ENCODE measurements at places on chromosomes 6 and 20. TPM values are rescaled to one million over a fixed set of nuclear protein-coding genes. Genes with fewer than 3 reads are reported as not detected.

The PRICKLE4 gene
- total RNA-seq: not detected

The SIRPB1 gene
- total RNA-seq: 1.0 TPM

The ZNF341 gene
- total RNA-seq: 6.1 TPM

The MROH8 gene
- total RNA-seq: 3.0 TPM

The TLDC2 gene
- not detected for total RNA-seq

The PTCRA gene
- not detected for total RNA-seq

The DDR1 gene
- total RNA-seq: 12.6 TPM

The TCP11 gene
- total RNA-seq: not detected

The REM1 gene
- total RNA-seq: not detected

The TRIM31 gene
- total RNA-seq: not detected

The LST1 gene
- 11.1 TPM for total RNA-seq

The RAET1E gene
- total RNA-seq: not detected

The OVOL2 gene
- not detected for total RNA-seq

GRCh38 chr20:48411245-48411644, 416.6 kb downstream of the PREX1 start:
- no peak for DNase-seq

DNA sequence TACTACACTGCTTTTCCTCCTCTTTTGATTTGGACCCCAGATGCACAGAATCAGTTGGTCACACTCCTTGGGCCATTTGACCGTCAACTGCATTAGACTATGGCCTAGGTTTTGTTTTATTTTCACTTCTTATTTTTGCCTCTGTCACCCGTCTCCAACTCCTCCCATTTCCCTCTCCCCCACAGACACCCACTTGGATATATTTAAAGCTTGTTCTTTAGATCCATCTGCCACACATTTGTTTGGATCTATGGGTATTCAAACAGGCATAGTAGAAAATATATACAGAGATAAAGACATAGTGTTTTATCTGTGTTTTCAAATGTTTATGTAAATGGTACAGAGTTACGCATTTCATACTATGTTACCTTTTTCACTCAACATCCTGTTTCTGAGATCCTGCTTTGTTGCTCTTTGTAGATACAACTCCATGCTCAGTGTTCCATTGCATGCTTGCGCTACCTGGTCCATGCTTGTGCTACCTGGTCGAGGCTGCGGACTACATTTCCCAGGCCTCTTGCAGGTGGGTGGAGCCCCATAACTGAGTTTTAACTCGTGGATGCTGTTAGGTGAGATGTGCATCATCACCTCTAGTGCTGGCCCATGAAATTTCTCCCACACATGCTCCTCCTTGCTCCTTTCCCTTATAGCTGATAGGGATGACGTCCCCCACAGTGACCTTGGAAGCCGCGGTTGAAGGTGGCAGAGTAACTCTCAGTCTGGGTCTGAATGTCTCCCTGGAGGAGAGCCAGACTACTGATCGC, 11.5 kb upstream of the PREX1 start:
- no peak for DNase-seq

GRCh38 chr6:169095153-169095552, 158.5 kb downstream of the THBS2 start:
- no peak for DNase-seq

DNA sequence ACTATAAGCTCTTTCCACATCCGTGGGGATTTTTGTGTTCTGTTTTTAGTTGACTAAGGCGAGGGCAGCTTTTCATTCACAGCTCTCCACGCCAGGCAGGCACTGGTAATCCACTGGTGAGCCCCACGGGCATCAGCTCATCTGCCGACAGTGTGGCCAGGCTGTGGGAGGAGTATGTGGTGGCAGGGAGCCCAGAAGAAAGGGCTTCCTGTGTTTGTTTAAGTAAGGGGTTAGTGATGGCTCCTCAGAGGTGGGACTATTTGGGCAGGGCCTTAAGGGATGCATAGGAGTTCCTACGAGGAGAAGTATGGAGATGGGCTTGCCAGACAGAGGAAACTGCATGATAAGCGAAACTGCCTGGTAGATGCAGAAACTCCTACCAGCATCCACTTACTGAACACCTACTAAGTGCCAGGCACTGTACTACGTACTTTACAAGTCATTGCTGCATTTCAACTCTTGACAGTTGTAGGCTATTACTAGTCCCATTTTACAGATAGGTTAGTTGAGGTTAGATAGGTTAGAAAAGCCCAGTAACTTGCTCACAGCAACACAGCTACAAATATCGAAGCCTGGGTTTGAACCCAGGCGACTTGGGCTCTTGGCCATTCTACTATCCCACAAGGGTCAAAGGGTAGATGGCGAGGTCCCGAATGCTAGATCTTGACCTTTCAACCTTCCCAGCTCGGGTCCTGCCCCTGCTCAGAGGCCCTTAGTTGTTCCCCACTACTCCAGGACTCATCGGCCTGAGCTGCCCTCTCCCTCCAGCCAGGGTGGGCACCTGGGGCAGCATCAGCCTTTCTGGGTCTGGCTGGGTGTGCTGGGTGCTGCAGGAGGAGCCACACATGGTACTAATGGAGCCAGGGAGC, 55.1 kb downstream of the CEBPB start:
- DNase-seq: no peak

DNA sequence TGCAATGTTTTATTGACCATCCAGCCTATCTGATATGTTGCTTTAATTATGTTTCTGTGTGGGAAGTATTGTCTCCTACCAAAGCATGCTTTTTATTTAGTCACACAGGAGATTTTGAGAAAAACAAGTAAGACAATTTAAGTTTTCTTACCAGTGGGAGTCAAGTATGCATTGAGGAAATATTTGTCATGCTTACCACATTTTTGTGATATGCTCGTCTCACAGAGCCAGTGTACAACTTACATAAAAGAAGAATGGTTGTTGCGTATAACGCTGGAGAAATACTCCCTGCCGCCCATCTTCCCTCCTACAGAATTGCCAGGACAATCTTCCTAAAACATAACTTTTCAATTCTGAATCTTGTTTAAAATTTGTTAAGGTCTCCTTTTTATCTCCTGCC, 37.1 kb upstream of the FILIP1 start:
- no peak for DNase-seq

GRCh38 chr6:127207591-127208120, 59.0 kb upstream of the RNF146 start:
- no peak for DNase-seq

GRCh38 chr6:108277831-108278230, 17.0 kb upstream of the SNX3 start:
- no peak for DNase-seq

DNA sequence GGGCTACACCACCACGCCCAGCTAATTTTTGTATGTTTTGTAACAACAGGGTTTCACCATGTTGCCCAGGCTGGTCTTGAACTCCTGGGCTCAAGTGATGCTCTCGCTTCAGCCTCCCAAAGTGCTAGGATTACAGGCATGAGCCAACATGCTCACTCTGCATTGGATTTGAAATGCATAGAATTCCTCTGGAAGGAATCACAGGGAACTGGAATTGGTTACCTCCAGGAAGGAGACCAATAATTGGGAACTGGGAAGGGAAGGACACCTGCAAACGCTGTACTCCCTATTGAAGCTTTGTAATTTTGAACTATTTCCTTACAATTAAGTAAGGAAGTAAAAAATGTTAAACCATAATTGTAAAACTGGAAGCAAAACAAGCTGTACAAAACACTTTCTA, 12.3 kb upstream of the TP53INP2 start:
- no peak for DNase-seq

- DNase-seq: no peak
Measured at GRCh38 chr6:125546841-125547251, 202.6 kb upstream of the HEY2 start.

DNA sequence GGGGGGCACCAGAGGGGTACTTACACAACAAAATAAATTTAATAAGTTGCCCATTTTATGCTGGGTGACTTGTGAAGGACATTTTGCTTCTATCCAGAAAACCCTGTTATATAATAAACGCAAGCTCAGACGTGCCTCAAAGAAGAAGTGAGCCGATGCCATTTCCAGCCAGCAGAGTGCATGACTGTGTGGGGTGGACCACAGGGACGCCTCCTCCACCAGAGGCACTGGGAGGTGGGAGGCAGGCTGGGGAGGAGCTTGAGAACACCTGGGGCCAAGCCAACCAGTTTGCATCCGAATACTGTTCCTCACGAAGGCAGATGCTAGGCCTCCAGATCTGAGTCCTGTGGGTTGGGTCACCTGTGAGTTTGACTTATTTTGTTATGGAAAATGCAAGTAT, 363.8 kb downstream of the RNGTT start:
- DNase-seq: no peak

DNA sequence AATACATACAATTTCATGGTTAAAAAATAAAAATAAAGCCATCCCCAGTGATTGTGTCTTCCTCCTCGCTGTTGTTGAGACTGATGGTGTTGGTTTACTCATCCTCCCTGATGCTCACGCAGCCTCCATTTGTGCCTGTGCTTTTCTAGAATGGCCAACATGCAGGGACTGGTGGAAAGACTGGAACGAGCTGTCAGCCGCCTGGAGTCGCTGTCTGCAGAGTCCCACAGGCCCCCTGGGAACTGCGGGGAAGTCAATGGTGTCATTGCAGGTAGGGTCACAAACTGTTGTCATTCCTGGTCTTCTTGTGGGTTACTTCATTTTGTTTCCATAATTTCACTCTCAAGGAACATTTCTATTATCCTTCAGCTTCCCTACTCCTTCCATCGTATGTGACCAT, 28.0 kb downstream of the CAP2 start:
- no peak for DNase-seq

GRCh38 chr20:2398449-2398848, 17.7 kb downstream of the TGM6 start:
- no peak for DNase-seq

GRCh38 chr6:158765499-158766068, 53.6 kb downstream of the EZR start:
- no peak for DNase-seq

DNA sequence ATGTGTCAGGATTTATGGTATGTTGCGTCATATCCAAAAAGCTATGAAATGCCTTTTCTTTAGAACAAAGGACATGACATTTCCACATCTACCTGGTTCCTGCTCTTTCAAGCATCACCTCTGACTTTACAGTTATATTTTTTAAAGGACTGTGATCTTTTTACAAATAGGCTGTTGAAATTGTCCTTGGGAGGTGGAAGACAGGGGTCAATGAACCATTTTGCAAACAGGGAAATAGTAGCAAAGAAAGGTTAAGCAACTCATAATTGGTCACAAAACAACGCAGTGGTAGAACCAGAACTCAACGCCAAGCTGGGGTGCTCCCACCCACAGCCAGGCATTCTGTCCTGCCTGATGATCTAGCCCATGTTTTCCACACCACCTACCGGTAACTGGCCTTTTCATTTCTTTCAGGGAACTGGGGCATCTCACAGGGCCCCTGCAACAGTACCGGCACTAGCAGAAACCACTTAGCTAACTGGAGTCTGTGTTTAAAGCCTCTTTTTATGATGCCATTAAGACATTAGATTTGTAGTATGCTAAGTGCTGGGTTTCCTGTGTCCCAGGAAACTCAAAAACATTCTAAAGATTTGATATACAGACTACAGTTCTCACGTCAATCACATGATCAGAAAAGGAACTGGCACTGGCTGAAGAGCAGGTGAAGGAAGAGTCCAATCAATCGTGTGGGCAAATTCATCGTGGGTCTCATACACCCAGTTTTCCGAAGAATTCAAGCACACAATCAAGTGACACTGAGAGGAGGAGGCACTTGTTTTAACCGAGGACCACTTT, 13.9 kb downstream of the ZNF217 start:
- DNase-seq: peak; percentile 42

- DNase-seq: no peak
Measured at GRCh38 chr20:63501818-63502670, 3.2 kb upstream of the EEF1A2 start.

DNA sequence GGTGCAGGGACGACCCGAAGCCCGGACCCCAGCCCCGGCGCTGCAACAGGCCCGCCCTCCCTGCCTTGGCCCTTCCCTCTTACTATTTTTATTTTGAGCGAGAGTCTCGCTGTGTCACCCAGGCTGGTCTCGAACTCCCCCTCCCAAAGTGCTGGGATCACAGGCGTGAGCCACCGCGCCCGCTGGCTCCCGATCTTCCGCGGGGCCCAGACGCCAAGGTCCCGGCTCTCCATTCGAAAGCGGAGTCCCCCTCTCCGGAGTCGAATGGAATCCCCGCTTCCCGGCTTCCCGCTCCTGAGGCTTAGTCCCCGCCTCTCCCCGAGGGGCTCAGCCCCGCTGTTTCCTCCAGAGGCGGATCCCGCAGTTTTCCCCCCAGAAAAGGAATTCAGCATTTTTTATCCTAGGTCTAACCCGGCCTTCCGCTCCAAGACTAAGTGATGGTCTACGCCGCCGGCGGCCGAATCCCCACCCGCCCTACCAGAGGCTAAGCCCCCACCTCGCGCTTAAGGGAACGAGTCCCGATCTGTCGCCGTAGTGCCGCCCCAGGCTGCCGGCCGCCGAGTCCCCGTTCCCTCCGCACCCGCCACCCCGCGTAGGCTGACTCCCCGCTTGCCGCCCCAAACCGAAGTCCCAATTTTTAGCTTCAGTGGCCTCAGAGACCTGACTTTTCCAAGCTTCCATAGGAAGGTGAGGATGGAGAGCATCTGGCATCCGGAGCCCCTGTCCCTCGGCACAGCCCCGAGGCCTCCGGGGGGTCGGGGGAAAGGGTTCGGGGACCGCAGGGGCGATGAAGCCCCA, 11.5 kb upstream of the TMC2 start:
- peak; percentile 65 for DNase-seq

GRCh38 chr20:13819885-13820645, 35.2 kb downstream of the NDUFAF5 start:
- peak; percentile 28 for DNase-seq

DNA sequence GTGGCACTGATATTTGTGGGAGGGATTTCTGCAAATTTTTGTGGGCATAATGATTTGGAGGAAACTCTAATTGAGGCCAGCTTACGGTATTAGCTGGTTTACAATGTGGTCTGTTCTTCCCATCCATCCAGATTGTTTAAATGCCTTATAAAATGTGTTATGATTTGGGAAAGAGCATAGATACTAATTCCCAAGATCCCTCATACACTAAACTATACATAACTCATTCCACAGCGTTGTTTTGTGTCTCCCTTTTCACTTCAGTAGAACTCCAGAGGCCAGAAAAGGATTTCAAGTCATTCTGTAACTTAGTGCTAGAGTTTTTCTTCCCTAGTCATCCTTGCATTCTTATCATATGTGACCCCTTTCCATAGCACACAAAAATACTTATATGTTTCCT, 292.6 kb upstream of the NT5E start:
- DNase-seq: no peak

GRCh38 chr20:33773412-33774089, 37.6 kb upstream of the CHMP4B start:
- DNase-seq: peak; percentile 54

DNA sequence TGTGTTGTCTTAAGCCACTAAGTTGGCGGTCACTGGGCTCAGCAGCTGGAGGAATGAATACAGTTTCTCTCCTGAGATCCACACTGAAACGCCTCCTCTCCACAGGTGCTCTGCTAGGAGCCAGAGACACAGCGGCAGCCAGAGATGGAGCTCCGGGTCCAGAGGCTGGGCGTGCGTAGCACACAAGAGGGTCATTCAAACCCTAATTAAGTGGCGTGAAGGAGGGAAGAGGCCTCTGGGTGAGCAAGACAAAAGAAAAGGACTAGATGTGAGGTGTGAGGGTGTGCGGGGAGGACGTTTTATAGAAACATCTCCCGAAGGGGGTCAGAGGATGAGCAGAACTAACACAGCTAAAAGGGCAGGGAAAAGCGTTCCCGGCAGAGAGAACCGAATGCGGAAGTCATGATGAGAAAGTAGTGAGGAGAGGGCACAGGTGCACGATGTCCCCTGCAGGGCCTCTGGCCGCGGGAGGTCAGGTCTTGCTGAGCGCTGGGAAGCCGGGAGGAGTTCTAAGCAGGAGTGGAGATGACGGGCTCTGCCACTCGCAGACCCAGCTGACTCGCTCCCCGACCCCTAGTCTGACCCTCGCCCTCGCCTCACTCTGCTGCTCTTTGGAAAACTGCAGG, 54.4 kb downstream of the BMP7 start:
- no peak for DNase-seq

GRCh38 chr6:85580878-85581267, 12.8 kb downstream of the SNX14 start:
- DNase-seq: peak; percentile 18

All from activated CD4-positive, alpha-beta T cell treated with anti-CD3 and anti-CD28 coated beads for 36 hours (primary cell).